ENCODE measurements at places on chromosomes 3 and 15.

DNA sequence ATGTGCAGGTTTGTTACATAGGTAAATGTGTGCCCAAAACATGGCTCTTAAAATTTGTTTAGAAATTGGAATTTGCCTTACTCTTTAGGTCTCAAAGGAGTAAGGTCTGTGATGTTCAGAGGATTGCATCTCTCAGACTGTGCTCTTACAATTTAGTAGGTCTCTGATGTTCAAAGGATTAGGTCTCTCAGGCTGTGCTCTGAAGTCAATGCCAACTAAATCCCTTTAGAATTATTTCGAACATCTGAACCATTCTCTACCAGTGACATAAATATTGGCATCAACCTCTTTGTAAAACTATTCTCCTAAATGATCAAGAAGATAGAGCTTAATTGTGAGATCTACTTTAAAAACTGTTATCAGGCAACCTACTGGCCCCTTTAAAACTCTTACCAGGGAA is at the start of gene OR5K1:
Gene OR5K1, plus strand, starts transcription at position 301 of the 400 bp plus-strand sequence. CDS start 6,376 bp downstream, outside the sequence.
- DNase-seq, result no peak

DNA sequence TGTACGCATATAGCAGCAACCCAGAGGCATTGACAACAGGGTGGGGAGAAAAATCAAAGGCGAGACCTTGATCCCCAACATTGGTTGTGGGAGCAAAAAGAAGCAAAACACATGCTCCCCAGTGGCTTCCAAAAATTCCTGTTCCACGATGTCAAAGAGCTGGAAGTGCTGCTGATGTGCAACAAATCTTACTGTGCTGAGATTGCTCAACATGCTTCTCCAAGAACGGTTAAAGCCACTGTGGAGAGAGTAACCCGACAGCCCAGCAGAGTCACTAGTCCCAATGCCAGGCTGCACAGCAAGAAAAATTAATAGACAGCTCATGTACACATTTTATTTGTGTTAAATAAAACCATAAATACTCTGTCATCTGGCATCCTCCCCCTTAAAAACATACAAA is 179.9 kb upstream of the PFN2 start:
- DNase-seq, result no peak

DNA sequence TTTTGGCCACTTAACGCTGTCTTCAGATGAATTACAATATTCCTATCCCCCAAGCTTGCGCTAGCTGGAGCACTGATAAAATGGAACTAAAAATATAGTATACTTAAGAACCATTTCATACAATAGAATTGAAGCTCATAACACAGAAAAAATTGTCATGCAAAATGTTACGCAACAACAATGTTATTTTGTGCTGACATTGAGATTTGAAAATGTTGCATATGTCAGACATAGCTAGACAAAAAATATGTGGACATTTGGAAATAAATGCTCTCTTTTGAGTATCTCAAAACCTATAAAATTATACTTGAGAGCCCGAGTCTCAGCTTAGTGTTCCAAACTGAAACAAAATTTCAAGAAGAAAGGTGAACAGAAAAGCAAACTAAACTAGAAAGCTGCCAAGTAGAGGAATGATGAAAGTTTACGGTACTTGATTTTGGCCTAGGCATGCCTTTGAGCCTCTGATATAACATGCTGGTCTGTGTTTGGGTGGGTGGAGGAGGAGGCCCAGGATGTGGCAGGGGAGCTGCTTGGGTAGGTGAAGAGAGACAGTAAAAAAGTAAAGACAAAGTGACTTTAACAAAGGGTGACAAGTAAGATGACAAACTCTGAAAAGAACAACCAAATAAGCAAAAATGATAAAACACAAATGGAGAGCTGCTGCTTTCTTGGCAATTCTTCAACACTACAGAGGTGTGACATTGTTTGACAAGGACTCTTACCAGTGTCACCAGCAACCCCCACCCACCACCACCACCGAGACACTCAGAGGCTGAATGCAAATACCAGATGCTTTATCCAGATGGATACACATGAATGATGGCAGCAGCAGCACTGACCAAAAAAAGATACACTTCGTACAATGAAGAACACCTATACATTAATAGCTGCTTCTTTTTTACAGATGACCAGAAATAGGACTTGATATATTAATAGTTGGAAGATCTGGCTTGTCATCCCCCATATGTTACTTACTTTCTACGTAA is 129.3 kb upstream of the FEZF2 start:
- no peak for DNase-seq

GRCh38 chr3:16841904-16842271 is 42.9 kb upstream of the PLCL2 start:
- DNase-seq, result peak; percentile 83

GRCh38 chr3:188352196-188352927 is 198.4 kb downstream of the LPP start:
- DNase-seq, result no peak

- DNase-seq, result no peak
These were observed 10.4 kb upstream of the MME start for GRCh38 chr3:155069729-155070128.

DNA sequence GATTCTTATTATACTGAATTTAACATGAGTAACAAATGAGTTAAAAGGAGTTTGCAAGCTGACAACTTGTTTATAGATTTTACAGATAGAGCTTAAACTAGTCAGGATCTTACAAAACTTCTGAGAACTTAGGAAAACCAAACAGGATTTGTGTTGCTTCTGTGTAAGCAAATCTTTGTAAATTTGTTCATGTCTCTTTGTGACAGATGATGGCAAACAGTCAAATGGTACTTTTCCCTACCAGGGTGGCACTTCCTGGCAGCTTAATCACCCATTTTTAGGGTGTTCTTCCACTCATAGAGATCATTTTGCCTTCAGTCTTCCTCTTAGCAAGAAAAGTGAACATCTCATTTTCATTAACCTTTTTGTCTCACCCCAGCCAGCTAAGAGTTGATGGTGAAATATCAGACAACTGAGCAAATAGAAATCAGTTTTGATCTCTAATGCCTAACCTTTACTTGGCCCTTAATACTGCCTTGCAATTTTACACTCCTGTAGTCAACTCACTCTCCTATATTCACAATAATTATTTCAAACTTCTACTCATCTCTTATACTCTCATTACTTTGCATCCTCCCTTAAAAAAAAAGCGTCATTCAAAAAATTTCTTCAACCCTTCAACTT is 23.7 kb upstream of the NECTIN3 start:
- no peak for DNase-seq

GRCh38 chr15:27646531-27646930 is 452.6 kb downstream of the OCA2 start:
- no peak for DNase-seq

DNA sequence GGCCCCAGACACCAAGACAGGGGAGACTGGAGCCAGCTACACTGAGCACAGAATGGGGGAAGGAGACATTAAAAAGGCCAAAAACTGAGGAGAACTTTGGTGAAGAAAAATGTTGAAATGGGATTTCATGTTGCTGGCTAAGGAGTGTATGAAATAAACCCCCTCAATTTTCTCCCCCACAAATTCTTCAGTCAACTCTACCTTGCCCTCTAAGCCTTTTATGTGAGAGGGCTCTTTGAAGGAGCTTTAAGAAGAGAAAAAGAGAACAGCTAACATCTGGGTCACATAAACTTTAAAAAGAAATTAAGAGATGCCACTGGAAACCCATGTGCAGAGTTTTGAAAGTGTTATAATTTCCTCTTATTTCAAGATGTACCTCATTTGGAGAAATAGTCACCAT is 88.6 kb downstream of the ATP8B4 start:
- no peak for DNase-seq

- no peak for DNase-seq
These were observed 28.3 kb downstream of the PLXND1 start for GRCh38 chr3:129577925-129578786.

GRCh38 chr15:85314633-85315032 is 65.8 kb upstream of the AKAP13 start:
- no peak for DNase-seq

- DNase-seq, result peak; percentile 29
These were observed 543 bp downstream of the MEF2A start for GRCh38 chr15:99566157-99566897.

DNA sequence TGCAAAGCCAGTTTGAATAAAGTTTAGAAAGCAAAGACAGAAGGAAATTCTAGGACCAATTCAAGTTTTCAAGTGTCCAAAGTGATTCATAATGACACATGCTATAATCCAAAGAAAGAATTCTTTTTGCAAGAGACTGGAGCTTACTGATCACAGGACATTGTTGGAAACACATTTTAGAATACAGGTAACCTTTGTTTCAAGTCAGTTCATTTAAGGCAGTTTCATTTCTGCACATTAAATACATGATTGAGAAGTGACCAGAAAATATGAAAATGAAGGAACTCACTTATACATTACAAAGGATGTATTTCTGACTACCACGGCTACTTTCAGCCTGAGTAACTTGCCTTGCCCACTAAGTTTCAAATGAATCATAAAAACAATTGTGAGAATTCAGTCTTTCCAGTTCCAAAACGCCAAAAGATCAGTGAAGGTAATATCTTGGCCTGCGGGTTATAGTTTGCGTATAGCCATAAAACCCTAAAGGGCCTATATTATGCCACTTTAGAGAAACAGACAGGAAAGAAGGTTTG is 48.7 kb downstream of the PRICKLE2 start:
- DNase-seq, result no peak

DNA sequence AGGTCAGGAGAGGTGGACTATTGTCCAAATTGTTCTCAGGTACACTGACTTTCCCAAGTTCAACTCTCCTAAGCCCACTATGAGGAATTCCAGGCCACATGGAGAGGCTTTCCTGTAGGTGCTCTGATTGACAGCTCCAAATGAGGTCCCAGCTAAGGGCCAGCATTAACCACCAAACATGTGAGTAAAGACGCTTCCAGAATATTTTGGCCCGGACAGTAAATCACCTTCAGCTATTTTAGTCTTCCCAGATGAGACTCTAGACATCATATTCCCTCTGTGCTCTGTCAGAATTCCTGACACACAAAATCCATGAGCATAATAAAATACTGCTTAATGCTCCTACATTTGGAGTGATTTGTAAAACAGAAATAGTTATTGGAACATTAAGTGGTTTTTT is 135.5 kb downstream of the TGFBR2 start:
- no peak for DNase-seq

GRCh38 chr3:12999147-13000140 is 73.8 kb downstream of the IQSEC1 start:
- peak; percentile 81 for DNase-seq

DNA sequence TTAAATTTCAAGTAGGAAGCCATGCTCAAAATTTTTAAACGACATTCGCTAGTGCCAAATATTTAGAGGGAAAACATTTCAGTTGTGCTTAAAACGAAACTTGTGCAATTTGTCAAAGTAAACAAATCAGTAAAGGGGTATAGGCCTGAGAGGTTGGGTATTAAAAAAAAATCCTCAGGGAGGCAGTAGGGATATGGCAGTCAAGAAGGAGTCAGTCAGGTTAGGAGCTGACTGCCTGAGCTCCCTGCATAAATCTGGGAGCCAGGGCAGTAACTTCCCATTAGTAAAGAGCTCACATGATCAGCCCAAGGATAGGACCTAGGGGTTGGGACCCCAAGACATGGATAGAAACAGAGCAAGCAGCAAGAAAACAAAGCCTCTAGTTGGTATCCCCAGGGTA is 120.7 kb upstream of the STAC start:
- DNase-seq, result no peak

GRCh38 chr3:38139191-38139590 is 730 bp downstream of the MYD88 start:
- no peak for DNase-seq

DNA sequence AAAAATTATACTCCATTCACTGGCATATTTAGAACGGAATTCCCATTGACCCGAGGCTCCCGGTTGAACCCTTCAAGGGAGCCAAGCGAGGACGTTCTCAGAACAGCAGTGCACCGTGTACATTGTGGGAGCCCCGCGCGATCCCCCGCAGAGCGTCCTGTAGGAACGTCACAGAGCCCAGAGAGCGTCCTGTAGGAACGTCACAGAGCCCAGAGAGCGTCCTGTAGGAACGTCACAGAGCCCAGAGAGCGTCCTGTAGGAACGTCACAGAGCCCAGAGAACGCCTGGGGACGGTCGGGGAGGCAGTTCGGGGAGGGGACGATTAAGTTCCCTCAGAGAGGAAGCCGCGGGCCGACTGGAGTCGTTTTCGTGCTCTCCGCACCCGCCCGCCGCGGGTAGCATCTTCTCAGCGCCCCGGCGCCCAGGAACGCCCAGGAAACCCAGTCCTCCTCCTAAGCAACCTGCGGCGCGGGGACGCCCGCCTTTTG is 506 bp upstream of the ATP1B3 start:
- no peak for DNase-seq

GRCh38 chr15:70704731-70705130 is 58.6 kb downstream of the UACA start:
- DNase-seq, result no peak

GRCh38 chr3:108088697-108089096 is 2.1 kb downstream of the CD47 start:
- DNase-seq, result peak; percentile 75

DNA sequence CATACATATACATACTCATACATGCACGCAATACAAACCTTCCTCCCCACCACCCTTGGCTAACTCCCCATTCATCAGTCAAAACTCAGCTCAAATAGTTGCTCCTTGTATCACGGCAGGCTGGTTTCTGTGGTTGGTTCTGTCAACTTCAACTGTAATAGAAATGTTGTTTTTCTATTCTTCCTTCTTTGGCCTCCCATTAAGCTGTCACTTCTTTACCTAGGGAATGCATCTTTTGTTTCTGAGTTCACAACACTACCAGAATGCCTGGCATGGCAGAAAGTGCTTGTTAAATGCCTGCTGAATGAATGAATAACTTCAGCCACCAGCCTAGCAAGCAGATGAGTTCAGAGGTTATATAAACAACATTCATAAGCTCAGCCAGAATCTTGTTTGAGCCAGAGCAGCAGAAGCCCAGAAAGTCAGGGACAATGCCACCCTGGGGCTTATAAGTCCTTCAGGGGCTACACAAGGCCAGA is 63.1 kb downstream of the B3GALNT1 start:
- no peak for DNase-seq

DNA sequence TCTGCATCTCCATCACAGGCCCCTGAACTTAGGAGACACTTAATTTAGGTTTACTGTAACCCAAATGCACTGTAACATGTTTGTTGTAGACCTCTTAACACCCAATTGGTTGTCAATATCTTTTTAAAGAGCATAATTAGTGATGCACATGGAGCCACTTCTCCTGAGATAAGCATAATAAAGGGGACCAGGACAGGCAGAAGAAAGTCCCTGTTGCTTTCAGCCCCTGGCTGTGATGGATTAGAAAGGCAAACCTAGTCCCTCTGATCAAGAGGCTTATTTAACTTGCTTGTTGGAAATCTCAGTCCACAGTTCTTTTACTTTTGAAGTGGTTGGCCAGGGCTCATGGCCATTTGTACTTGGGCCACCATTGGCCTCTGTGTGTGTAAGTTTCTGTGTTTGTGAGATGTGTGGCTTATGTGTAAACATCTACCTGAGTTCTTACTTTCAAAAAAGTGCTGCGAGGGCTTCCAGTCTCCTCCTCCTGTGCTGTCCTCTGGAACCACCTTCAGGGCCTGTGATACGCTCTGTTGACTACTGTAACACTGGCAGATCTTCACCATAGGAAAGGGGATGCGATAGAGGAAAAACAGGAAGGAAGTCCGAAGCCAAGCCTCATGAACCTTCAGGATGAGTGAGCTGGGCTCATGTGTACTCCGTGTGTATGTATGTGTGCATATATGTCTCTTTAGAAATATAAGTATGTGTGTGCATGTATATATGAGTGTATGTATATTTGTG is 136.2 kb downstream of the EPHB1 start:
- DNase-seq, result no peak
